ENCODE measurements at places on chromosomes 4 and X. TPM values are rescaled to one million over a fixed set of nuclear protein-coding genes. Genes with fewer than 3 reads are reported as not detected.

RAB33A gene
- 19.2 TPM for total RNA-seq

PAGE4 gene
- total RNA-seq: not detected

MAGEA1 gene
- not detected for total RNA-seq

FATE1 gene
- total RNA-seq: not detected

SRPK3 gene
- total RNA-seq: 25.8 TPM

DNASE1L1 gene
- total RNA-seq: 41.9 TPM

TMEM165 gene
- 54.6 TPM for total RNA-seq

GRIPAP1 gene
- 23.7 TPM for total RNA-seq

DNA sequence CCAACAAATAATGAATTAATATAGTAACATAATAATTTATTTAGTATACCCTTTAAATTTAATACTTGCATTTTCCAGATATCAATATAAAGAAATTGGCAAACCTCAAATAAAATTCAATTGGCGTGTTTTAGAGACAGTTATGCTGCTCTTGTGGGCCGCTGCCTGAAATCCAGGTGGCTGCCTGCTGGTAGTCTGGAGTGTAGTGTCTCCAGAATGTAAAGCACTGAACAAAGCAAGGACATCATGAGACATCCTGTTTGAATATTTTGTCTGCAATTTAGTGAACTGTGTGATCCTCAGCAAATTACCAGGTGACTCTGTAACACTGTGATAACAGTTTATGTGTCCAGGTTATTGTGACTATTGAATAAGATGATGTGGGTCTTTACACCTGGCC, 29.9 kb downstream of the ZFP42 start:
- DNase-seq: no peak

GRCh38 chr4:140617499-140618248, 48.9 kb upstream of the UCP1 start:
- no peak for DNase-seq

GRCh38 chr4:152344001-152344400, 191.9 kb downstream of the FBXW7 start:
- DNase-seq: no peak

DNA sequence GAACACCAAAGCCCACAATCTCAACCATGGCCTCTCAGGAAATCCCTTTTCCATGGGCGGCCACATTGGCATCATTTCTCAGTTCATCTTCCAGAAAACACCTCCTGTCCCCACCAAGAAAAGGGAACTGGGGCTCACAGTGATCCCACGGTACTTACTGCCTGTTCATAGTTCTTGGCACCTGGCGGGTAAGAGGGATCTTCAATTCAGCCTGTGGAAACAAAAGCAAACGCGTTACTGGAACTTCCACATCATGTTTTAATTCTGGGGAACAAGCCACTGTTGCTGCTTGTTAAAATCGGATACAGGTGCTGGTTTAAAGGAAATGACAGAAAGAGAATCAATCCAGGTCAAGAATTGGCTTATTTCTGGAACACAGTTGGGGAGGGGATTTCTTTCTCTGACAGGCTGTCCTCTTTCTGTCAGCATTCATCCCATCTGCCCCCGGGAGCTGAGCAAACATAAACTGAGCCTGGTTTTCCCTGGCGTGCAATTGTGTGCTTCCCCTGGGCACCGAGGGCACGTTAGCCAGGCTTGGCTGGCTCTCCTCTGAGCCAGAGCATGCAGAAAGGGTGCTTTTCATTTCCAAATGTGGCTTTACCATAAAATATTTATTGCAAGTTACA, 16.8 kb downstream of the CLNK start:
- no peak for DNase-seq

DNA sequence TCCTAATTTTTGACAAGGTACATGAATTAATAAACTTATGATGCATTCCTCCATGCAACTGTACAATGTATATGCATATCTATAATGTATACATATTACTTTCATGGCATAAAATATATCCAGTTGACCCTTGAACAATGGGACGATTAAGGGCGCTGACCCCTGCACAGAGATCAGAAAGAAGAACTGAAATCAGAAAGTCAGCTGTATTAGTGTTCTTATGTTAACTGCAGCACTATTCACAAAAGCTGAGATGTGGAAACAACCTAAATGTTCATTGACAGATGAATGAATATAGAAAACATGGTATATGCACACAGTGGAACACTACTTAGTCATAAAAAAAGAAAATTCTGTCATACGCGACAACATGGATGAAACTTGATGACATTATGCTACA, 457.1 kb downstream of the GBA3 start:
- no peak for DNase-seq

GRCh38 chr4:189090174-189090814, 850.4 kb upstream of the FRG1 start:
- no peak for DNase-seq

GRCh38 chrX:154396973-154397887, 947 bp upstream of the RPL10 start:
- peak; percentile 85 for DNase-seq

DNA sequence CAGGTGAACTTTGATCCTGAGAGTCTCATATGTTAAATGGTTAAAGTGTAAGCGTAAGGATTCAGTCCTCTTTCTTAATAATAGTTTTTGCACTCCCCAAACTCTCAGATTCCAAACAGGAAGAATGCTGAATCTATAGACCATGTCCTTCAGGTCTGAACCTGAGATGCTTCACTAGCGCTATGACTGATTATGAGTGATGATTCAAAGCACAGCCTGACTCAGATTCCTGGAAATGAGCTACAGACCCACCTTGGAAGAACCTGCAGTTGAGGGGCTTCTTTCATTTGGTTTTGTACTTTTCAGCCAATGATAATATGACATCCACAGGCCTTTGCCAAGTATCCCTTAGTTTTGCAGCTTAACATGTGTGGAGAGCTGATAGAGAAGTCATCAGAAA, 1.4 kb downstream of the EDNRA start:
- DNase-seq: no peak

GRCh38 chr4:94843216-94843615, 85.5 kb downstream of the BMPR1B start:
- no peak for DNase-seq

GRCh38 chrX:121504153-121504552, 456.7 kb downstream of the GLUD2 start:
- no peak for DNase-seq

DNA sequence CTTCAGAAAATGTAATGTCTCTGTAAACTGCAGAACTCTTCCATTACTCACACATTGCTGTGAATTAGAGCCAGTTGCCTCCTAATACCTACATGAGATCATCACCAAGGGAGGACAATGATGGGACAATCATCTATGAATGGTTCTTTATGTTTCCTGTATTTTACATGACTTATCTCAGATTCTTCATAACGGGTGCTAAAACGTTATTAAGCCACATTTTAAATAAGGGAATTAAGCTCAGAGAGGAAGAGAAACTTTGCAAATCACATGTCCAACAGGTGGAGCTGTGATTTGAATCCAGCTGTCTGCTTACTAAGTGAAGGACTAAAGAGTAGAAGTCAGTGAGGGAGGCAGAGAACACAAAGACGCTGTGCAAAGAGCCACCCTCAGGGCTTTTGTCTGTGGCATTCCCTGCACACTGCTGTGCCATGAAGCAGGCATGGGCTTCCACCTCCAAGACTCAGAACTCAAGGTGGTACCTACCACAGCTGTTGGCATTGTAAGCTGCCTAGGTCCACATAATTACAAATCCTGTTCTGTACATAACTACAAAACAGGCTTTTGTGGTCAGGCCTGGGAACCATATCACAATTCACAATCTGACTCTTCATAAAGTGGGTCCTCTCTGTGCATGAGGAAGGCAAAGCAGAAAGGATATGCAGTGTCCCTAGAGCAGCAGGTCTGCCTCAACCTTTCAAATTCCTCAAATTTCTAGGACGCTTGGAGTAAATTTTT, 12.8 kb downstream of the TBC1D9 start:
- no peak for DNase-seq

- DNase-seq: no peak
These were observed 47.5 kb downstream of the PKD2 start for GRCh38 chr4:88054901-88055300.

GRCh38 chr4:2958446-2958845, 4.8 kb downstream of the NOP14 start:
- no peak for DNase-seq

- peak; percentile 66 for DNase-seq
These were observed 4.4 kb upstream of the CXorf38 start for GRCh38 chrX:40651620-40652223.

DNA sequence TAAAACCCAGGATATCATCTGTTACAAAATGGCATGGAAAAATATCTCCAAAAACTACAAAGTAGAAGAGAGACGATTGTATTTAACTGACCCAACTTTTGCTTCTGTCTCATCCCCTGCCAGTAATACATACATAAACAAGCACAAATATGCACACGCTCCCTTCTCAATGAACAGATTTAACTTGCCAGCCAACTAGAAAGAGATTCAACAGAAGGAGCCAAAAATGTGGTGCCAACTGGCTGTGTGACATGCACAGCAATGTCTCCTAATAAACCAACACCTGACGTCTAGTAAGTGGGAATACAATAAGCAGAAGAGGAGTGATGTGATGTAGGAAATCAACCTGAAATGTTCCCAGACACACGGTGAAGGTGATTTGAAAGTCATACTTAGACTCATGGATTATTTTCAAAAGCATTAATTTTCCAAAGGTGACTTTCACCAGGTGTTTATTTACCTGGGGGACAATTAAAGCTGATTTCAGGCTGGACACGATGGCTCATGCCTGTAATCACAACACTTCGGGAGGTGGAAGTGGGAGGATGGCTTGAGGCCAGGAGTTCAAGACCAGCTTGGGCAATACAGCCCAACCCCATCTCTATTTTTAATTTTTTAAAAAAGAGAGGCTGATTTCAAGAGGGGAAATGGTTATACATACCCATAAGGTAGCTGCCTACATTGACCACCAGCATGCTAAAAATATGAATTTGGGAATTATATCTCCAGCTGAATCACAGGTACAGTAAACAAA, 33.7 kb downstream of the SH3RF1 start:
- peak; percentile 31 for DNase-seq

All from left cardiac atrium (tissue), 4 donors.